Stimulated activated CD4-positive, alpha-beta T cell treated with anti-CD3 and anti-CD28 coated beads, Interleukin-12 subunit alpha, Interleukin-12 subunit beta, amount 100 ng/mL, for 4 hours (primary cell): ENCODE measurements at places on chromosomes 11 and 22.

- no peak for DNase-seq
These were observed 229.3 kb downstream of the BRD1 start for GRCh38 chr22:49598338-49598737.

GRCh38 chr11:74630043-74630442 lies 37.7 kb downstream of the POLD3 start:
- DNase-seq = no peak

DNA sequence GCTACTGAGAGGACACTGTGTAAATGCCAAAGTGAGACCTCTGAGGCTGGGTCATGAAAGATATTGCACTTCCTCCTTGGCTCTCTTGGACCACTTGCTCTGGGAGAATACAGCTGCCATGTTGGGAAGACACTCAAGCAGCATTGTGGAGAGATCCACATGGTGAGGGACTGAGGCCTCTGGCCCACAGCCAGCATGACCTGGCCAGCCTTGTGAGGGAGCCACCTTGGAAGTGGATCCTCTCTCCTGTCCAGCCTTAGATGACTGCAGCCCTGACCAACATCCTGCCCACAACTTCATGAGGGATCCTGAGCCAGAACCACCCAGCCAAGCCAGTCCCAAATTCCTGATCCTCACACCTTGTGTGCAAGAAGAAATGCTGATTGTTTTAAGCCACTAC lies 30.4 kb downstream of the MB start:
- DNase-seq = no peak

DNA sequence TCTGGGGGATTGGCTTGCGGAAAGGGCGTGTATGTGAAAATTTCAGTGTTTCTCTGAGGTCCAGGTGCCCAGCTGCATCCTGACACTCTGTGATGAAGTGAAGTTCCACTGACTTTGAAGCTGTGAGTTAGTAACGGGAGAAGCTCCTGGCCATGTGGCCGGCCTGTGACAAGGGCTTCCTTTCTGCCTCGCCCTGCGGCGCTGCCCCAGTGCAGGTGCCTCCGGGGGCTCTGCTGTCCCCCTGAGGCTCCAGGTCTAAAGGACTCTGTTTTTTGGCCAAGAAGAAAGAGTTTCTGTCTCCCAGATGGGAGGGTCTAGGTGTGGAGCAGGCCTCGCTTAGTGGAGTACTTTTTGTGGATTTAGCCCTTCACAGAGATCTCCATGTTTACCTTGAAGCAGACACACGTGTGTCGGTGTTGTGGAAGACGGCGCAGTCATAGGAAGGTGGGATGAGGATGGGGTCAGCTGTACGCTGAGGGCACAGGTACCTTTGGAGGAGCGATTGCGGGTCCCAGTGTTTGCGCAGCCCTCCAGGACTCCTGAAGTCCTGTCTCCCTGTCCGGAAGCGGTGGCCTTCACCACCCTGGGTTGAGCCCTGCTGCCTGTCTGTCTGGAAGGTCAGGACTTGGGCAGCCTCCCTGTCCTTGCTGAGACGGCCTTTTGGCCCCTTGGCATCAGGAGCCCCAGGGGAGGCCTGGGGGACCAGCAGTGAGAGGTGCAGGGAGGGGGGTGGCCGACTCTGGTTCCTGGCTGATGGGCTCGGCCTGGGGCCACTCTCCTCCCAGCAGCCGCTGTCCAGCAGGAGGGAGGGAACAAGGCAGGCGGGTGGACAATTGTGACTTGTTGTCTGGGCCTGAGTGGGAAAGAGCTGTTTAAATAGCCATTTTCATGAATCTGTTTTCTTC lies 1249.3 kb downstream of the BRD1 start:
- no peak for DNase-seq

DNA sequence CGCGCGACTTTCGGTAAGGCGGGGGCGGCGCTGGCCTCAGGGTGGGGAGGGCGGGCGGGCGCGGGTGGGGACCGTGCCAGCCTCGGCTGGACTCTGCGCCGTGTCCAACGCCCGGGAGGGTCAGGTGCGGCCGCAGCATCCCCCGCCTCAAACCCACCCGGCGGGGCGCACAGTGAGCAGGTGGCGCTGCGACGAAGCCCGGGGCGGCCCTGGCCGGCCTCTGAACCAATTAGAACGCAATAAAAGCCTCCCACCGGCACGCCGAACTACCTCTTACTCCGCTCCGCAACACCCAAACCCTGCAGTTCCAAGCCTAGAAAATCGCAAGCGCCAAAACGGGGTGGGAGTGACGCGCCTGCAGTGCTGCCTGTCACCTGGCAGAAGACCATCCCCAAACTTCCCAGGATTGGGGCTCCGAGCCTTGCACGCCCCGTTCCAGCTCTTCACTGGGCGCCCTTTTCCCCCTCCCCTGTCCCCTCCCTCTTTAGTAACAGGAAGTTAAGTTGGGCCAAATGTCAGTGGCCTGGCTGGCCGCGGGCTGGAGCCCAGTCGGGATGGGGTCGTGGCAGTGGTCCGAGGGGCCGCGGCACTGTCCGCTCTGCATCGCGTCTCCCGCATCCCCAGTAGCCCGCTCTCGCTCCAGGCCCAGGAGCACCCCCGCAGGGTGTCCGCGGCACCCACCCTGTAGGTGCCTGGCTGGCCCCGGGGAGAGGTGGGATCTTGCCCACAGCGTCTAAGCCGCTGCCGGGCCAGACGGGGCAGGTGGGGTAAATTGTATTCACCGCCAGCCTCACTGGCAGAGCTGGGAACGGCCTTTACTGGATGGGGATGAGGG lies 541 bp downstream of the MICAL2 start:
- peak; percentile 29 for DNase-seq

- DNase-seq = no peak
These were observed 651.3 kb upstream of the KIRREL3 start for GRCh38 chr11:127651888-127652221.

DNA sequence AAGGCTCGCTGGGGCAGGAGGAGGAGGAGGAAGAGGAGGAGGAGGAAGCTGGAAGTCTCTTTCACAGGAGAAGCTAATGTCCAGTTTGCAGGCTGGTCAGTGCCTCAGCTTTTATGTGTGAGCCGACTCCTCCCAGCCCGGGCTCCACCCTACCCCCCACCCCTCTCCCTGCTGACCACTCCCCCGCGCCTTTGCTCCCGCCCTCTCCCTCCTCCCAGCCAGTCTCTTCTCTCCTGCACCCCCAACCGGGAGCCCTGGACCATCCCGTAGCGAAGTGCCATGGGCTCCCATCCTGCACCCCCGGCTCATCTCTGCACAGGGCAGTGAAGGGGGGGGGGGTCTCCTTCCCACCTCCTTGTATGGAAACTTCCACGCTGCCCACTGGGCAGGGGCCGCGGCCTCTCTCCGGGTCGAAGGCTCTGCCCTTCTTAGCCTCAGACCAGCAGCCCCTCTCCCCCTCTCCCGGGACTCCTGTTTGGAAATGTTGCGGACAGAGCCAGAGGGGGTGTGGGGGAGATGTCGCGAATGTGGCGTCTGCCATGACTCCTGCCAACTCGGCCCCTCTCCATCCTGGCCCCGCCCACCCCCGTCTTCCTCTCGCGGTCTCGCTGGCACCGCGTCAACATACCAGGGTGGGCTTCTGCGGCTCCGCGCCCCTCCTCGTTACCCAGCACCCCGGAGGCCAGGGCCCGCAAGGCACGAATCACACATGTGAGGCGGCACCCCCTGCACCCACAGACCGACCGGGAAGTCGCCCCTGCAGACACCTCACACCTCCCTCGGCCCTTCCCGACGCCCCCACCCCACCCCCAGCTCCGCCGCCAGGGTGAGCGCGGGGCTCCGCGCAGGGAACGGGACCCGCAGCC lies 1.8 kb downstream of the IGF2 start:
- no peak for DNase-seq

- DNase-seq = no peak
These were observed 70.8 kb upstream of the GNAZ start for GRCh38 chr22:22999523-22999922.

GRCh38 chr11:131498631-131499160 lies 128.3 kb downstream of the NTM start:
- no peak for DNase-seq

GRCh38 chr11:26134053-26134452 lies 197.9 kb upstream of the ANO3 start:
- no peak for DNase-seq

- DNase-seq = no peak
These were observed 15.1 kb downstream of the RCN1 start for GRCh38 chr11:32105871-32106560.

- peak; percentile 6 for DNase-seq
These were observed 94.7 kb upstream of the RASSF10 start for GRCh38 chr11:12914400-12914912.

- DNase-seq = no peak
These were observed 26.7 kb downstream of the ASCC2 start for GRCh38 chr22:29811377-29811776.

DNA sequence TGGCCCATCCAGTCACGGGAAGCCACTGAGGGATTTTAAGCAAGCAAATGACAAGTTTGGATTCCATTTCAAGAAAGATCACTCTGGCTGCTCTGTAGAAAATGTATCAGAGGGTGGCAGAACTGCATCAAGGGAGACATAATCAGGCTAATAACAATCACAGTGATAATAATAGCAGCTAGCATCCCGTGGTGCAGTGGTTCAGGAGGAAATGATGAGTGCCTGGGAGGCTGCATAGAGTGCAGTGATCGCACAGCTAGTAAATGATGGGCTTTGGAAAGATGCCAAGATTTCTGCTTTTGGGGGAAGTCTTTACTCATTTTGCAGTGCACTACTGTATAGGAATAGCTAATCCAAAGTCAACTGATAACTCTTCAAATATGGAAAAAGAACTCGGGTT lies 35.8 kb downstream of the TNRC6B start:
- DNase-seq = no peak

DNA sequence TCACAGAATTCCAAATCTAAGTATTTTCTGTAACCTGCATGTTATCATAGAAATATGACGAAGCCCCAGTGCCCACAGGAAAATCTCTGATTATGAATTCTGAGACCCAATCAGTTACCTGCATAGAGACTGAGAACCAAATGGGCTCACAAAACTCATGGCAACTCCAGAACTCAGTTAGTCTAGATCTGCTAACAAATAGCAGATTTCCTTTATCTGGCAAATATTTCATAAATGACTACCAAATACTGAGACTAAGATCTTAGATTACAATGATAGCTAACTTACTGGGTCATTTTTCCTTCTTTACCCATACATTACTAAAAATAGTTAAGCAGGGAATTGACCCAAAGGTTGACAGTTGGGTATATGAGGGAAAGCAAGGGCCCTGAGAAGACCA lies 228.1 kb upstream of the FAT3 start:
- no peak for DNase-seq

GRCh38 chr11:83156996-83157593 lies at the start of gene PCF11:
Gene PCF11 (plus strand): TSS chr11:83157131. CDS start chr11:83157440, 309 bp downstream.
- DNase-seq = peak; percentile 97

- no peak for DNase-seq
These were observed 23.9 kb upstream of the TFIP11 start for GRCh38 chr22:26536056-26536761.

DNA sequence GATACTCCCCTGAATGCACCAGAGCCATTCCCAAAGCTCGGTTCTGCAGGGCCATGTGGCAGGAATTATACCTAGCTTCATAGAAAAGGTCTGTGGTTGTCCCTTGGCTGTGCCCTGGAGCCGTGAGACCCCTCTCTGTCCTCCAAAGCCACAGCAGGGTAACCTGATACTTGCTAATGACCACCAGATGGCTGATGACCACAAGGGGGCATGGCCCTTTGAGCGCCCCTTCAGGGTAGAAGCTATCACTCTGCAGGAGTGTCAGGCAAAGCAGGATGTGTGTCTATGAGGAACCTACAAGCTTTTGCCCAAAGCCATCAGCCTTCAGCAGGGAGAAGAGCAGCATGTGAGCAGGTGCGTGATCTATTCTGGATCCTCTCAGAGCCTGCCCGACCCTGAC lies 95.3 kb downstream of the NTM start:
- DNase-seq = no peak

DNA sequence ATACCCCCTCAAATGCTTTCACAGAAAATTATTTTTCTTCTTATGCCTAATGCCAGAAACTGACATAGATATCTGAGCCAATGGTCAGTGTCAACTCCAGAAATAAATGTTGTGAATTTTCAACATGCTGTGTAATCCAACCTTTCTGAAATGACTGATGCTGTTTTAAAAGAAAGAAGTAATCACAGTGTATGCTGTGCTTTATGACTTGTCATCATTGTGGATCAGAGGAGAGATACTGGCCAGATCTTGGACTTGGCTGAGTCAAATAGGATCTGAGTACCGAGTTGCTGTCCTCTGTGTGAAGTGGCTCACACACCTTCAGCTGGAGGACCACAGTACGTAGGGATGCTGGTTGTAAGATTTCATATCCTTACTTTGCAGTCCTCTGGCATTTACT lies 89.9 kb upstream of the ARHGAP20 start:
- DNase-seq = no peak

DNA sequence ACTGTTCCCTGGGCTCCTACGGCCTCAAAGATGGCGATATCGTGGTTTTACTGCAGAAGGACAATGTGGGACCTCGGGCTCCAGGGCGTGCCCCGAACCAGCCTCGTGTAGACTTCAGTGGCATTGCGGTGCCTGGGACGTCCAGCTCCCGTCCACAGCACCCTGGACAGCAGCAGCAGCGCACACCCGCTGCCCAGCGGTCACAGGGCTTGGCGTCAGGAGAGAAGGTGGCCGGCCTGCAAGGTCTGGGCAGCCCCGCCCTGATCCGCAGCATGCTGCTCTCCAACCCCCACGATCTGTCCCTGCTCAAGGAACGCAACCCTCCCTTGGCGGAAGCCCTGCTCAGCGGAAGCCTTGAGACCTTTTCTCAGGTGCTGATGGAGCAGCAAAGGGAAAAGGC lies 555 bp downstream of the DDI1 start:
- DNase-seq = no peak

DNA sequence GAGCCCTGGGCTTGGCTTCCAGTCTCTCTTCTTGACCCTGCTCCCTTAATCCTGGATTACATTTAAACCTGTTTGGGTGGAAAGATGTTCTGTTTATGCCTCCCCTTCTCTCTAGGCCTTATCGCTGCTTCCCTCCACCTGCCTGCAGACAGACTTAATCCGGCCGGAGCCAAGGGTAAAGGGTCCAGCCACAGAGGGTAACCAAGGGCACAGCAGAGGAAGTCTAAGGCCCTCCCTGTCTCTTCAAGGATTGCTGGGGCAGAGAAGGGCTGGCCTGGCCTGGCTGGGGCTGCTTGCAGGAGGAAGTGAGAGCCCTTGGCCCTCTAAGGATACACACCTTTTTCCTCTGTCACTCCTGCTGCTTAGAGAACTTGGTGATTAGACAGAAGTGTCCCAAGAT lies 2.1 kb downstream of the GAL3ST3 start:
- no peak for DNase-seq

DNA sequence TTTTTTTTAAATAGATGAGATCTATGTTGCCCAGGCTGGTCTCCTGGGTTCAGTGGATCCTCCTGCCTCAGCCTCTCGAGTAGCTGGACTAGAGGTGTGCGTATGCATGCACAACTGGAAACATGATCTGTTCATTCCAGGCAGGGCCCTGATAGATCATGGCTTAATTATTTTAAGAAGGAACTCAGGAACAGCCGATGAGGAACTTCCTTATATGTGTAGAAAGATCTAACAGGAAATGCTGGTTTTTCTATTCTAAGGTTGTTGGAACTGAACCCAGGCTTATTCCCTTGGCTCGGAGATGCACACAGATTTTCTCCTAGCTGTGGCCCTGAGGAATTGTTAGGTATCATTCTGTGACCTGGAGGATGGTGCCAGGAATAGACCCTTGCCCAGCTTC lies 32.4 kb downstream of the SPECC1L start:
- DNase-seq = no peak
